Stimulated activated naive CD4-positive, alpha-beta T cell (primary cell): ENCODE measurements at places on chromosomes 13 and 19.

DNA sequence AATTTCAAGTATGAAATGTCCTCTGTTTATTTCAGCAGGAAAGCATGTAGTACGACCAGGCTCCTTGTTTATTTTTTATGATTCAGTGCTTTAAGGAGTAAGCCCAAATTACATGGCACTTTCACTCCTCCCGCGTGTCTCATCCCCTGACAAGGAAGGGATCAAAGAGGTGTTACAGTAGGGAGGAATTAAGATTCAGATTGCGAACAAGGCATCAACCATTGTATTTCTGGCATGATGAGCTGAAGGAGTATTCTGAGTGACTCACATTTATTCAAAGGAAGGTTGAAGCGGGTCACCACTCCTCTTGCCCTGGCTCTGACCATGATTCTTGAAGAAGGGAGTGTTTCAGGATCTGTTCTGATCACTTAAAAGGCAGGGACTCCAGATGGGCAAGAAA lies 46.1 kb upstream of the CNMD start:
- no peak for DNase-seq

- DNase-seq: no peak
Observed at GRCh38 chr13:74145249-74145975, 11.2 kb upstream of the KLF12 start.

DNA sequence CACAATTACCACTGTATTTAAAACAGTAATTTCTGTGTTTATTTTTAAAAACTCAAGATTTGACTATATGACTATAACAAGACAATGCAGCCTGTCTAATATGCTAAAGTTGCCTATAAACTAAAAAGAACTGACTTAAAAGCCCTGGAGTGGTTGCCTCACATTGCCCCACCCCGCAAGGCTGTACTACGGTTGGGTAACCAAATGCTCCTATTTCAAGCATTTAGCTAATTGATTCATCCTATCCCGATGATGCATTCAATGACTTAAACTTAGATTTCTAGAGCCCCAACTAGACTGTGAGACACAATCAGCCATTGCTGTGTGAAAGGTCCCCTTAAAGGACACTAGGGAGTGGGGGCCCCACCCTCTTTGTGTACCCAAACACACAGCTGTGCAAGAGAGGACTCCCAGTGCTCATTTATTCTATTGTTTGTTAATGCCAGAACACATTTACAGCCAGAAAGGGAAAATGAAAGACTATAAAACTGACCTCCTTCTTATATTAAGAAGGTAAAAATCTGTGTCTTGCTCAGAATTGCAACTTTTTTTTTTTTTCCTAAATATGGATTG lies 66.9 kb downstream of the MIPEP start:
- DNase-seq: no peak

DNA sequence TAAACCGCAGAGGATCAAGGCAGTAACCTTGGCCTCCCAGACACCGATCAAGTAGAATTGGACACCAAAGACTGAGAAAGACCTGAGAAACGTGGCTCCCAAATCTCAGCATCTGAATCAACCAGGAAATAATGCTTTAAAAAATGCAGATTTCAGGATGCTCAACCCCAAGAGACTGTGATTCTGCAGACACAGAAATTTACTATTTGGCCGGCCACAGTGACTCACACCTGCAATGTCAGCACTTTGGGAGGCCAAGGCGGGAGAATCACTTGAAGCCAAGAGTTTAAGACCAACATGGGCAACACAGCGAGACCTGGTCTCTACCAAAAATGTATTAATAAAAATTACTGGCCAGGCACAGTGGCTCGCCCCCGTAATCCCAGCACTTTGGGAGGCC lies 6.2 kb downstream of the ABCC4 start:
- no peak for DNase-seq

DNA sequence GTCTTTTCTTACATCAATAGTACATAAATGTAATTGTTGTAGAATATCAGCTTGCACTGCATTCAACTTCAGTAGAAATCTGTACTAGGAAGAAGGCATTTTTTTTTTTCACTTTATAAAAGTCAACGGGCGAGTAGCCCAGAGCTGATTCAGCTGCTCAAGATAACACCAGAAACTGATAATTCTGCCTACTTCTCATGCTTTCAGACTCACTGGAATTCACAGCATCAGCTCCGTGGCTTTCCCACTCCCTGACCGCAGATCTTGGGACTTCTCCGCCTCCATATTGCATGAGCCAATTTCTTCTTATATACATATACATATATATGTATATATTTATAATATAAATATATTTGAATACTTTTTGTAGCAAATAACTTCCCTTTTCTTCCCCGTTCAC lies 263.1 kb upstream of the RXFP2 start:
- no peak for DNase-seq

- DNase-seq: no peak
Observed at GRCh38 chr19:46927106-46927505, 66.3 kb downstream of the ARHGAP35 start.

GRCh38 chr19:6414793-6415590 lies 9.6 kb downstream of the KHSRP start:
- DNase-seq: no peak

GRCh38 chr19:45098521-45099466 lies 5.8 kb downstream of the PPP1R37 start:
- no peak for DNase-seq

DNA sequence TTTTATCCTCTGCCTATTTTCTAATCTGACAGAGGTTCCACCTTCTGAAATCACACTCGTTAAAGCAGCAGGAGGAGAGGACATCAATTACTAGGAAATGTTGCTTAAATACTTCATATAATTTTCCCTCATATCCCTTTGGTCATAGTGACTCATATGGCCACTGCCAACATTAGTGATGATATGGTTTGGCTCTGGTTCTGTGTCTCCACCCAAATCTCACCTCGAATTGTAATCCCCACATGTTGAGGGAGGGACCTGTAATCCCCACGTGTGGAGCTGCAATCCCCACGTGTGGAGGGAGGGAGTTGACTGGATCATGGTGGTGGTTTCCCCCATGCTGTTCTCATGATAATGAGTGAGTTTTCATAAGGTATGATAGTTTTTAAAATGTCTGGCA lies 618.4 kb upstream of the SLITRK5 start:
- no peak for DNase-seq

DNA sequence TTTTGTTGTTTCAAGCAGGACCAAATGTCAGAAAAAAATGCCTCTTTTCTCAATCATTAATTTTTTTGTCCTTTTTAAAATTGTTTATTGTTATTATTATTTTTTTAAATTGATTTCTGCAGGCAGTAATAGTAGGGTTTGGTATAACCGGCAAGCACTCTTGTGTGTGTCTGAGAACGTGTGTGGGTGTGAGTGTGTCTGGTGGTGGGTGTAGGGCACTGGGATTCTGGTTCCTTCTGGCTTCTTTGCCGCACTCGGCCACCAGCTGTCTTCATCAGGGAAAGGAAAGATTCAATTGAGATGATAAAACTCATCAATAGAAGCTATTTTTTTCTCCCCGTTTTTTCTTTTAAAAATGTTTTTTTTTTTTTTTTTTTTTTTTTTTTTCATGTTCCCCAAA lies 56.4 kb downstream of the IER2 start:
- DNase-seq: no peak

DNA sequence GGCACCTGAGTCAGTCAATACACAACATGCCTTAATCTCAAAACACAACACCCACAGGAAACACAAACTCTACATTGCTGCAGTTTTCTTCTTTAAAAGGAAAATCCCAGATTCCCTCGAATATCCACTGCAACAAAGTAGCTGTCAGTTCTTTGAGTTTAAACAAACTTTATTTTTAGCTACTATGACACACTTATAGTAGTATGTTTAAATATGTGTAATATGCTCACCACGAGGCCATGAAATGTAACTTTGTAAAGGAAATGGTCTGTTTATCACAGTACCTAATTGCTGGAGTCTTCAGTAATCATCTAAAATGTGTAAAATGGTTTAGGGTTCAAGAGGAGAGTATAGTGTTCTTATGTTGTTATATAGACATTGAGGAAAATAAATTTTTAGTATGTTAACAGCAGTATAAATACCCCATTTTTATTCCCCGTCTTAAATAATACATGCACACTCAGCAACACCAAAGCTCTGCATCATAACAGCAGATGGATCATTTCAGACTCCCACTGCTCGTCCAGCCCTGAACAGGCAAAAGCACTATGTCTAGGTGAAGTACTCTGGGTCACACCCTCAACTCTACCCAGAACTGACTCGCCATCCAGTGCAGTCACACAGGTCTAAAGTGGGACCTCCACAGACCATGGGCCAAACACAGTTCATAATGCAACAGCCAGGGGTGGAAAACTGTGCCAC lies 20.6 kb downstream of the TUBGCP3 start:
- no peak for DNase-seq
